ENCODE measurements at places on chromosomes 4 and X. TPM values are rescaled to one million over a fixed set of nuclear protein-coding genes. Genes with fewer than 3 reads are reported as not detected.

Gene TLR3
- not detected for total RNA-seq

Gene RGN
- 7.3 TPM for total RNA-seq

- no peak for DNase-seq
Observed at GRCh38 chrX:48770296-48770695, 8.7 kb downstream of the GLOD5 start.

Gene S100P
- total RNA-seq: 3.5 TPM

Gene SMR3B
- not detected for total RNA-seq

Gene TMPRSS11A
- total RNA-seq: not detected

GRCh38 chrX:71301195-71301924 is at the start of gene ITGB1BP2:
TSS of gene ITGB1BP2 (plus strand) at chrX:71301750. CDS start at chrX:71301807, 57 bp downstream.
- no peak for DNase-seq

DNA sequence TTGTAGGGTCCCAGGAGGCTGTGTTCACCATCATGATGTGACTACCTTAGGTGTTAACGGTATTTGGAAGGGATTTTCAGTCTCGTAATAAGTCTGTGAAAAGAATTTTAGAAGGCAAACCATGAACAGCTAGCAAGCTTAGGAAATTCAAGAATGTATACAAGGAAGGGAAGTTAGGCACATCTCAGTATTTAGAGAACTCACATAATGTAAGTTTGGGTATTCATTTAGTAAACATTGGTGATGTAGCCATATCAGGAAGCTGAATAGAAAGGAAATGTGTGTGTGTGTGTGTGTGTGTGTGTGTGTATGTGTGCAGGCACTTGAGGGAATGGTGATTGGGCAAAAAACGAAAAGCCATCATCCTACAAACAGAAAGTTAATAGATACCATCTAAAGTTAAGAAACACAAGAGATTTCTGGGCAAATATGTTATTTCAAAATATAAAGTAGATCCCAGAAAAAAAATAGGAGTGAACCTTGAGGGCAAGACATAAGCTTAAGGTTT is 34.7 kb upstream of the PRKX start:
- no peak for DNase-seq

GRCh38 chr4:48495941-48496340 is 5.9 kb downstream of the ZAR1 start:
- DNase-seq: no peak

DNA sequence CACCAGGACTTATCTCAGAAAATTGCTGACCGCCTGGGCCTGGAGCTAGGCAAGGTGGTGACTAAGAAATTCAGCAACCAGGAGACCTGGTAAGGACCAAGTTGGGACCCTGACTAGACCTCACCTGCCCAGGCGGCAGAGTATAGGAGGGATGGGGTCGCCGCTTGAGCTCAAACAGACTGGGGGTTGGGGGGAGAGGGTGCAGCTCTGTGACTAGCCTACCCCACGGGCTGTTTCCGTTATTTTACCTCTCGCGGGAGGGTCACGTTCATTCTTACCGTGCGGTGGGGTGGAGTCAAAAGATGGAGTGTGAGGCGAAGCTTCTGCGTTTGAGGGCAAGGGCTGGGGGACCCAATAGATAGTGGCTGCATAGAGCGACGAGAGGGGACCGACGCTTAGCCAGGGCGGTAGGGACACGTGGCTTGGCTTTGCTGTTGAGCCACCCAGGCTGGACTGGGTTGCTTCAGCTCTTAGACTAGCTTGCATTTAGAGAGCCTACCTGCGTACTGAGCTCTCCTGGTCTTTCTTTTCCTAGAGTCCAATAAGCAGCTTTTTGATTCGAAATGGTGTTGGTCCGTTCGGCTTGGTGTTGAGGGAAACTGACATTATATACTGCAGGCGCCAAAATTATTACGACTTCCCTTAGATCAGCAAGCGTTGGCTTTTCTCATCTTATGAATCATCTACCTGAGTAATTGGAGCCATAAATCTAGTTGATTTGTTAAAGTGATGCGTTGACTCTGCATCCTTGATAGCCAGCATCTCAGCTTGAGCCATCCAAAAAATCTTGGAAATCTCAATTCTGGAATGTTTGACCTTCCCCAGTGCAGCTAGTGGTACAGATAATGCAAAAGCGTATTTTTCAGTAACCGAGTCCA is 591 bp downstream of the PRPS1 start:
- peak; percentile 11 for DNase-seq

DNA sequence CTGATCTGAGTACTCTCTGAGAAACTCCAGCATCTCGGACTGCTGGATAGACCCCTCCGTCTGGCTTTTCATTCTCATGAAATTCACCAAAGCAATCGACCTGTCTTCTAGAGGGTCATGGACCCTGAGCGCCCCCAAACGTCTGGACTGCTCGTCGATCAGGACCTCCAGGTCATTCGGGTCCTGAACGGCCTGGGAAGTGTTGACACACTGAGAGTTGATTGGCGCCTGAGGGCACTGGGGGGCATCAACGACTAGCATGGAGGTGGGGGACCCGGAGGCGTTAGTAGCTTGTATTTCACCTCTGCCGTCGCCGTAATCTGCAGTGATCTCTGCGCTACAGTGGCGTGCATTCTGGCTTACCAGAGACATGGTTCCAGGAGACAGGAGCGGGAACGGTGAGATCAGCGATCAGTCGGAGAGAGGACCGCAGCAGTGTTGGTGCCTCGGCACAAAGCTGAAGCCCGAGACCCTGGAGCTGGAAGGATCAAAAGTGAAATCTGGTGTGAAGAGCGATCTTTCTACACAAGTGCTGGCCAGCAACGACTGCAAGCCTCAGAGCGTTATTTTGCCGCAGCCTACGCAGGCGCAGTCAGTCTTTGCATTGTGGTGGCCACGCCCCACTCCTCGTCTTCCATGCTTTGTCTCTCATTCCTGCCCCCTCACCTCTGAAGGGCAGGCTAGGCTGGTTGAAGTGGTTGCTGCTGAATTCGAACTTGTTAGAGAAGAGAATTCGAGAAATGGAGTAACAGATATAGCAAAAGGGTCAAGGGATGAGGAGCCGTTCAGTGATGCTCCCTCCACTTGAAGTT is at the start of gene MAGEE2:
MAGEE2 (minus strand) TSS at position 575 of the 812 bp plus-strand sequence; CDS start at position 372, 203 bp downstream.
- DNase-seq: no peak

DNA sequence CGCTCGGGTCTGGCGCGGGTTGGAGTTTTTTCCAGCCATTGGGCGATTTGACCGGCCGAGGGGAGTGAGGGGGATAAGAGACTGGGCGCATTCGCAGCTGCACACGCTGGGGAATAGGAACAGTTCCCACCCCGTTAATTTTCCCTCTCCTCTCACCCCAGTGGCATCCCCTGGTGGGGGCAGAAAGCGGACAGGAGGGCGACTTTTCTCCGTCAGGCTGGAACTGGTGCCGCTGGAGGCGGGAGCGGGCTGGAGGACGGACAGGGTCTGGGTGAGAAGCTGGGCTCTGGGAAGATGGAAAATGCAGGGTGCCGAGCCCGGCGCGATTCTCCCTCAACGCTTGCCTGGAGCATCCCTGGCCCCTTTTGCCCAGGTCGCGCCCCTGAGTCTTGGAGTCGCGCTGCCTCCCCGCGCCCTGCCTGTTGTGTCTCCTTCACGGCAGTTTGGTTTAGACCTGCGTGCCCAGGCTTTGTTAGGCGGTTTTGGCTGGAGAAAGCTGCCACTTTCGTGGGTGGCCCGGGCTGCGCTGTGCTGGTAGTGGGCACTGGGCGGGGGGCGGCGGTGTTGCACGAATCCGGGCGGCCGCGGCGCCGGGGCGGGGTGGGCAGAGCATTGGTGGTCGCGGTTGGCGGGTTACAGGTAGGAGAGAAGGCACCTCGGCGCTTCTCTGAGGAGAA is 2.0 kb downstream of the ADGRL3 start:
- DNase-seq: peak; percentile 15

DNA sequence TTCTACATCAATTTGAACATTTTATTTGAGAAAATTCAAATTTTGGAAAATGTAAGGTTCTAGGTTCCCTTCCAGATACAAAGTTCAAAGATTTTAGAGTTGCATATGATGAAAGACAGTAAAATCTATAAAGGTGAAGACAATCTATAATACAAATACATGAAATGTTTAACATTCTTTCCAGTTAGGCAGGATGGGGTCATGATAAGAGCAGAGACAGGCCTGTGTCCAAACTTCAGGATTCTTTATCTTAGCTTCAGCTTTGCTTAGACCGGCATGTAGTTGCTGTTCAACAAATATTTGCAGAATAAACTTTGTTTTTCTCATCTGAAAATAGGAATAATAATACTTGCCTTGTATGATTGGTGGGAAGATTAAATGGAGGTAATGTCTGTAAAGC is 4.5 kb upstream of the RPS6KA3 start:
- DNase-seq: no peak

Gene TRO
- 156 TPM for total RNA-seq

GRCh38 chr4:102564399-102565059 is 63.4 kb downstream of the NFKB1 start:
- no peak for DNase-seq

DNA sequence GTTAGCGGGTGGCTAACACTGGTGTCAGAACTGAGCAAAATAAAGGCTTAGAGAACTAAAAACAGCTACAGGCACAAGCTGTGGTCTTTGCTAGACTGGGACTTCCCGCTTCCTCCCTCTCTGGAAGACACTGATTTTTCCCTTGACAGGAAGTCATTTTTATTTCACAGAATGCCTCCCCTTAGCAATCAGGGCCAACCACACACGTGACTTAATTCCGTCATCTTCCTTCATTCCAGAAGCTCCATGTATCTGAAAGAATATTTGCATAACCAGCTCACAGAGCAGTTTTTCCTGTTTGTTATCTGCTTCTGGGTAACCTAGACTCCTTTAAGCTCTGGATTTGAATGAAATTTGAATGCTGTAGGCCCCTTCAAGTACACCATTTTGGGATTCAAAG is 327.5 kb upstream of the FRG1 start:
- DNase-seq: no peak

DNA sequence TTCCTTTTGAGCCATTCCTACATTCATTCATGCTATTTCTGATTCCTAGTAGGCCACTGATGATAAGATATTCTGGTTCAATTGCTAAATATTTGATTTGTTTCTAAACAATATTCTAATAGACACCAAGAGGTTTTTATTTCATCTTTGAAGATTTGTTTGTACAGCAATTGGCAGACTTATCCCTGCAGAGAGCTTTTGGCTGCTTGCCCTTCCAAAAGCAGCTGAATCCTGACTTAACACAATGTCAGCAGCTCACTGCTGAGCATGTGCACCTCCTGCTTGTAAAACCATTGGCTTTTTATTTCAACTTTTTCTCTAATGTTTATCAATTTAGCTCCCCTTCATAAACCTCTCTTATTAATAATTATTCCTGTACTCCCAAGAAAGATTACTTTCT is 45.3 kb downstream of the MMRN1 start:
- DNase-seq: no peak

Gene TRPC3
- total RNA-seq: 0.84 TPM

- DNase-seq: no peak
Observed at GRCh38 chr4:1463088-1463926, 57.1 kb upstream of the NKX1-1 start.

- no peak for DNase-seq
Observed at GRCh38 chrX:123920105-123920785, 41.3 kb upstream of the STAG2 start.

GRCh38 chr4:74097631-74098426 is 1.2 kb downstream of the CXCL2 start:
- DNase-seq: no peak

- DNase-seq: no peak
Observed at GRCh38 chr4:174702979-174703478, 126.0 kb downstream of the GLRA3 start.

GRCh38 chr4:21952549-21952948 is 4.0 kb upstream of the KCNIP4 start:
- no peak for DNase-seq

GRCh38 chr4:19009881-19010280 is 988.3 kb upstream of the LCORL start:
- DNase-seq: no peak

DNA sequence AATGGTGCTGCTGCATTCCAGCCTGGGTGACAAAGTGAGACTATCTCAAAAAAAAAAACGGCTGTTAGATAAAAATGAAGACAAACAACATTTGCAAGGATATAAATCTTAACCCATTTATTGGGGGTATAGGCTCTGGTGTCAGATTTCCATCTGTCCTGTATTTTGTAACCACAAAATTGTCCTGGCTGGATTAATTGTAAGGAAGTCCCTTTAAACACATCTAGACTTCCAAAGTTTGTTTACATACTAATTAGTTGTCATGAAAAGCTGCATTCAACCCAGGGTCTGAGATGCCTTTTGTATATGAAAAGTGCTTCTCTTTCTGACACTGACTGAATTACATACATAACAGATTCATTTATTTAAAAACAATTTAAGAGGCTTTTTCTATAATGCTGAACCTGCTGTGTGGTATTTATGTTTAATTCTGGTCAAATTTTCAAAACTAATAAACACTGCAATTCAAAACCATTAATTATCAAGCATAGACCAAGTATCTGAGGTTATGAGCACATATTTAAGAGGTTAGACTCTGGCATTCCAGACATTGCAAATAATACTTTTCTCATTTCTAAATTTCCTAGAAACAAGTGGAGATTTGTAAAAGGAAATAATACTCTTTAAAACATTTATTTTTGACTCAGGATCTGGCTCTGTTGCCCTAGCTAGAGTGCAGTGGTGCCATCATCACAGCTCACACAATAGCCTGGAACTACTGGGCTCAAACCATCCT is 17.5 kb upstream of the UGDH start:
- no peak for DNase-seq

DNA sequence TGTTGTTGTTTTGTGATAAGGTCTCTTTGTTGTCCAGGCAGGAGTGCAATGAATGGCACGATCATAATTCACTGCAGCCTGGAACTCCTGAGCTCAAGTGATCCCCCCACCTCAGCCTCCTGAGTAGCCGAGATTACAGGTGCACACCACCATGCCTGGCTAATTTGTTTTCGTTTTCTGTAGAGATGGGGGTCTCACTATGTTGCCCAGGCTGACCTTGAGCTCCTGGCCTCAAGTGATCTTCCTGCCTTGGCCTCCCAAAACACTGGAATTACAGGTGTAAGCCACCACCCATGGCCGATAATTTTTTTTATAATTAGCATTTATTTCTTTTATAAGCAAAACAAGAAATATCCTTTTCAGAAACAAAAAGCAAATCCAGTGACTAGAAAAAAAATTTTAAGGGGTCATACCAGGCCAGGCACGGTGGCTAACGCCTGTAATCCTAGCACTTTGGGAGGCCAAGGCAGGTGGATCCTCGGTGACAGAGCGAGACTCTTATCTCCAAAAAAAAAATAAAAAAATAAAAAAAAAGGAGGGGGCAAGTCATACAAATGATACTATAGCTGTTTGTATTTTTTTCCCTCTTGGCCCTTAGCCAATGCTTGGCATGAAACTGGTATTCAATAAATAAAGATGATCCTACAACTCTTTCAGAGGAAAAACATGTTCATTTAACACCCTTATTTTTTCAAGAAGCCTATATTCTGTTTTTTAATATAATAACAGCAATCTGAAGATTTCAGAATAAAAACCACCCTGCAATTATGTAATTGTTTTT is 3.4 kb downstream of the PLAC8 start:
- DNase-seq: no peak

DNA sequence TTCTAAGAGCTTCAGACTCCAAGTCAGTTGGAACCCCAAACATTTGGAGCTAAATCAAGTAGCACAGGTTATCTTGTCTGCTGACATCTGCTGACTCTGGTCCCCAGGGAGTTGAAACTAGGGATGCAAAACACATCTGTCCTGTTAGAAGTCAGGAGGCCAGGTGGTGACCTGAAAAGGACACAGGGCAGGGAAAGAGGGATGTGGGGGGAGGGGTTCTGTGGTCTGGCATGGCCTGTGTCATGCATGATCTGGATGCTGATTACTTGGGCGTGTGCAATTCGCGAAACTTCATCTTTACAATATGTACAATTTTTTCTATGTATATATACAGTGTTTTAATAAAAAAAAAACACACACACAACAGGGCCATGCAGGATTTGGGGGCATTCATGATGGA is 55.3 kb downstream of the FHDC1 start:
- no peak for DNase-seq

Gene ANXA3
- 123 TPM for total RNA-seq

Gene MID2
- total RNA-seq: 6.2 TPM

Data from progenitor cell of endocrine pancreas (in vitro differentiated cells).